Astrocyte of the spinal cord (primary cell): ENCODE measurements at places on chromosomes 11 and 22.

GRCh38 chr11:125110506-125110905 lies 920 bp downstream of the TMEM218 start:
- no peak for DNase-seq

DNA sequence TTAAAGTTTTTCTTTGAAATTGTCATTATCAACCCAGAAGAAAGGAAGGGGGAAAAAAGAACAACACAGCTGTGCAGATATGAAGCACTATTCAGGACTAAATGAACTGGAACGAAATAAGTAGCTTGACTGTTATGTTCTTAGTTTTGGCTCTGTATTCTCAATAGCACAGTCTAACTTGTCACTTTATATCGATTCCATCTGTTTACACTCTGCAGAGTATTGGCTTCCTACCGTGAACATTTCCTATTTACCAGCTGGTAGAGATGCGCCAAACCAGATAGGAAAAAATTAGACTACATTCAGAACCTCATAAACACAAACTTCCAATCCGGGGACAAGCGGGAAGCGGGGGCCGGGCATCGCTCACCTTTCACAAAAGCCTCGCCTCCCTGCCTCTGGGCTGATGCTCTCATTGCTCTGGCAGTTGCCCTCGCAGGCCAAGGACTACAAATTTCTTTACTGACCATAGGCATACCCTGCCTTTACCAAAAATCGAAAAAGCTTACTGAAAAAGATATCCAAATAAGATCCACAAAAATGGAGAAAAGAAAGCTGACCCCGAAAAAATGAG lies 66.2 kb downstream of the EFCAB6 start:
- DNase-seq = no peak

GRCh38 chr11:92473736-92474135 lies 249.1 kb downstream of the FAT3 start:
- peak; percentile 3 for DNase-seq

DNA sequence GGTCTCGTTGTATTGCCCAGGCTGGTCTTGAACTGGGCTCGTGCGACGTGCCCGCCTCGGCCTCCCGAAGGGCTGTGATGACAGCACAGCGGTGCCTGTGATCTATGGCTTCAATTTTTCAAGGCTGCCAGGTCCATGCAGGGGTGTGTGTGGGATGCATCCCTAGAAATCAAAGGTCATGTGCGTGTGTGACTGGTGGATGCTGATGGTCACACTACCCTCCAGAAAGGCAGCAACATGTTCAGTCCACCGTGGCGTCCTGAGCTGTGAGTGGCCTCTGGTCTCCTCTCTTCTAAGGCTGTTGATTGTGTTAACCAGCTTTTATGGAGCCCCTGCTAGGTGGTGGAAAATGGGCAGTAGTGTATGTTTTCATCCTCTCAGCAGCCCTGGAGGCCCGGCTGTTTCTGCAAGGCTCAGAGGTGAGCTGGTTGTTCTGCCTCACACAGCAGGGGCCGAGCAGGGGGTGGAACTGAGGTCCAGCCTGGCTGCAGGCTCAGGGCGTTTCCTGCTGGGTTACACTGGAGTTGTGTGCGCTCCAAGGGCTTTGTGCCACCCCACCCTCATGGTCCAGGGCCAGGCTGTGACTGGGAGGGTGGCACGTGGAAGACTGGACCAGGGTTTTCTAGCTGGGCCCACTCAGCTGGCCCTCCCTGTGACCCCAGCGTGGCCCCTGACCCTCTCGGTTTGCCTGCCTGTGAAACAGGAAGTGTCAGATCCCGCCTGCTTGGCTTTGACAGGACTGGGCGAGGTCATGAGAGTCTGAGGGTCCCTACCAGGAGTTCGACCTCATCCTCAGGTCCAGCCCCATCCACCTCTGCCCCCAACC lies 7.7 kb downstream of the BIK start:
- no peak for DNase-seq

DNA sequence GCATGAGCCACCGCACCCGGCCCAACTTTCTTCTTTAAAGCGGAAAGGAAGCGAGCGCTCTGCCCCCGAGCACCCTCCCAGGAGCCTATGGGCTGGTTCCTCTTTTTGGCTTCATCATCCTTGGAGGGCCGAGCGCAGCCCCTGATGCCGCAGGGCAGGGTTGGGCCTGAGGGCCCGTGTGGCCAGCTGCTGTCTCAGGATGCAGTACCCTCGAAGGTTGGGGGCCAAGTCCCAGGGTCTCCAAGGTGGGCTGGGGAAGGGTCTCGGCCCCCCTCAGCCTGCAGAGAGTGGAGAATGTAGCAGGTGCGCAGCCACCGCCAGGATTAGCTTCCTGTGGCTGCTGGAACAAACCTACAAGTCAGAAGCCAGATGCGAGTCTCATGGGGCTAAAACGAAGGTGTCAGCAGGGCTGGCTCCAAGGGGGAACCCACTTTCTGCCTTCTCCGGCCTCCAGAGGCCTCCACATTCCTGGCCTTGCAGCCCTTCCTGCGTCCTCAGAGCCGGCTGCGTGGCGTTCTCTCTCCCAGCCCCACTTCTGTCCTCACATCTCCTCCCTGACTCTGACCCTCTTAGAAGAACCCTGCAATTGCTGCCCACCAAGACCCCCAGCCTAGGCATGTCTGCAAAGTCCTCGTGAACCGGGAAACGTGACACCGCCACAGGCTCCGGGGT lies 2.9 kb downstream of the PANX2 start:
- DNase-seq = no peak

- no peak for DNase-seq
These were observed 87.8 kb upstream of the NNMT start for GRCh38 chr11:114208377-114208776.

DNA sequence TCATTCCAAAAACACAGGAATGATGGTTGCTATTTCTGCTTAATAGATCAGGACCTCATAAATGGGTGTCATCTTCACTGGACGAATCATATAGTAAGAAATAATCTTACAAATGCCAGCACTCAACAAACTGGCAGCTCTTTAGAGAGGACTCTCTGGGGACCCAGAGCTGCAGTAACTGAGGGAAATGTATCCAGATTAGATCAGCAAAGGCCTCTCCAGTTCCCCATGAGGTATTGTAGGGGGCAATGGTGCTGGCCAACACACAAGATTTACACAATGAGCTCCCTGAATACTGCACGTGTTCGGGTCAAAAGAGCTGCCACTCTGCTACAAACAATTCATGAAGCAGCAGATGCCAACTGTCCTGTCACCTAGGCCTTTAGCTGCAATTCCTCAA lies 110.2 kb downstream of the RBFOX2 start:
- DNase-seq = no peak
